ENCODE measurements at places on chromosomes 5 and 9. TPM values are rescaled to one million over a fixed set of nuclear protein-coding genes. Genes with fewer than 3 reads are reported as not detected.

PDE6A gene
- total RNA-seq = not detected

ADAMTS12 gene
- 2.5 TPM for total RNA-seq

CATSPER3 gene
- not detected for total RNA-seq

BAAT gene
- under 0.01 TPM for total RNA-seq

TPPP gene
- total RNA-seq = 1.7 TPM

PKD2L2 gene
- not detected for total RNA-seq

FCHSD1 gene
- 29.8 TPM for total RNA-seq

IL7R gene
- 1.3 TPM for total RNA-seq

RNF180 gene
- 5.3 TPM for total RNA-seq

MPDZ gene
- 87.6 TPM for total RNA-seq

SPATA9 gene
- total RNA-seq = not detected

TTC39B gene
- 2.8 TPM for total RNA-seq

CMYA5 gene
- total RNA-seq = 2.2 TPM

IGFBPL1 gene
- not detected for total RNA-seq

OTULINL gene
- total RNA-seq = not detected

TRPM6 gene
- total RNA-seq = 0.93 TPM

PTTG1 gene
- 182 TPM for total RNA-seq

SAP30L gene
- 25.6 TPM for total RNA-seq

FUT7 gene
- total RNA-seq = not detected

PCDHB13 gene
- 0.36 TPM for total RNA-seq

AGXT2 gene
- total RNA-seq = not detected

CCDC69 gene
- 1.5 TPM for total RNA-seq

ECSCR gene
- total RNA-seq = not detected

TXNDC8 gene
- not detected for total RNA-seq
